Breast epithelium (tissue), 4 donors: ENCODE measurements at places on chromosomes 3 and 15. TPM values are rescaled to one million over a fixed set of nuclear protein-coding genes. Genes with fewer than 3 reads are reported as not detected.

Gene CNTN3
- total RNA-seq, result 12.2 TPM

Gene RETNLB
- not detected for total RNA-seq

- H3K4me3 ChIP-seq, result no peak overlapping the region
- H3K27ac ChIP-seq, result no peak overlapping the region
- no peaks in the 10 kb centered on the region for H3K36me3 ChIP-seq
- no peak for DNase-seq
These were observed 45.6 kb upstream of the THSD4 start for GRCh38 chr15:71069693-71070092.

Gene PLAAT1
- total RNA-seq, result 0.66 TPM

DNA sequence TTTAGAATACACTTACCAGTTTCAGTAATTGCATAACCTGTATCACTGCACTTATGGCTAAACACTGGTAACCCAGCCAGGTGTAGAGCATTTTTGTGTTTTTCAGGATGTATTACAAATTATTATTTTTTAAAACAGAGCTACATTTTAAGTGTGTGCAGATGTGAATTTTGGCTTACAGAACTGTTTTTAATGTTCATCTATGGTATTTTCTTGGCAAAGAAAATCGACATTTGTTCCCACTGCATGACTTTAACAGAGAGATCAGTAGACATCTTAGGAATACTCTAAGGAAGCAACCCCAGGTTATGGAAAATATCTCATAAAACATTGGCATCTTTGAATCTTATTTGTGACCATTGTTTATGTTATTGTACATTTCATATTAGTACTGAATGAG lies 73.3 kb downstream of the ATP13A4 start:
- no peak overlapping the region for H3K4me3 ChIP-seq
- no peaks in the 10 kb centered on the region for H3K4me1 ChIP-seq
- H3K27me3 ChIP-seq, result no peaks in the 10 kb centered on the region
- H3K27ac ChIP-seq, result no peak overlapping the region
- no peaks in the 10 kb centered on the region for H3K36me3 ChIP-seq

- no peaks in the 10 kb centered on the region for H3K36me3 ChIP-seq
- H3K27me3 ChIP-seq, result no peaks in the 10 kb centered on the region
- no peak overlapping the region for H3K27ac ChIP-seq
- no peaks in the 10 kb centered on the region for H3K4me1 ChIP-seq
- H3K4me3 ChIP-seq, result no peak overlapping the region
These were observed 42.3 kb downstream of the NKIRAS1 start for GRCh38 chr3:23874359-23875112.

GRCh38 chr3:142947352-142947751 lies 16.1 kb downstream of the PAQR9 start:
- DNase-seq, result no peak
- no peak overlapping the region for H3K4me3 ChIP-seq
- no peaks in the 10 kb centered on the region for H3K36me3 ChIP-seq
- no peak overlapping the region for H3K27ac ChIP-seq

DNA sequence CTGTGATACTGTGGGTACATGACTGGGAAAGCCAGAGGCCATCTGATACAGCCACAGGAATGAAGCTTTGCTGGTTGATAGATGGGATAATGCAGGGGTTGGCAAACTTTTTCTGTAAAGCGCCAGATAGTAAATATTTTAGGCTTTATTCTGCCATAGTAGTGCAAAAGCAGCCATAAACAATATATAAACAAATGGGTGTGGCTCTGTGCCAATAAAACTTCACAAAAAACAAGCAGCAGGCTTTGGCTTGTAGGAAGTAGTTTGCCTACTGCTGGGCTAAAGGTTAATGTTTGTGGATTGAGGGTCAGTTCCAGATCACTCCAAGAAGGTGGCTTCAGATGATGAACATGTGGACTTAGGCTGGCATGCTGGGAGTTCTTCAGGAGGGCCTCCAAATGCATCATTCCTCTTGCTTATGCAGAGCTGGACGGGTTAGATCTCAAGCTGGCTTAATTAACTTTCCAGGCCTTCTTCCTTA lies 305.7 kb downstream of the RPLP1 start:
- H3K27ac ChIP-seq, result no peak overlapping the region
- H3K36me3 ChIP-seq, result no peaks in the 10 kb centered on the region
- no peaks in the 10 kb centered on the region for H3K4me1 ChIP-seq
- no peak for DNase-seq
- no peaks in the 10 kb centered on the region for H3K27me3 ChIP-seq

Gene AP3B2
- total RNA-seq, result 4.6 TPM
